ENCODE measurements at places on chromosomes 2 and 18. TPM values are rescaled to one million over a fixed set of nuclear protein-coding genes. Genes with fewer than 3 reads are reported as not detected.

The REG1A gene
- not detected for total RNA-seq

- DNase-seq: no peak
Observed at GRCh38 chr18:50044402-50044801, 150.5 kb downstream of the MYO5B start.

DNA sequence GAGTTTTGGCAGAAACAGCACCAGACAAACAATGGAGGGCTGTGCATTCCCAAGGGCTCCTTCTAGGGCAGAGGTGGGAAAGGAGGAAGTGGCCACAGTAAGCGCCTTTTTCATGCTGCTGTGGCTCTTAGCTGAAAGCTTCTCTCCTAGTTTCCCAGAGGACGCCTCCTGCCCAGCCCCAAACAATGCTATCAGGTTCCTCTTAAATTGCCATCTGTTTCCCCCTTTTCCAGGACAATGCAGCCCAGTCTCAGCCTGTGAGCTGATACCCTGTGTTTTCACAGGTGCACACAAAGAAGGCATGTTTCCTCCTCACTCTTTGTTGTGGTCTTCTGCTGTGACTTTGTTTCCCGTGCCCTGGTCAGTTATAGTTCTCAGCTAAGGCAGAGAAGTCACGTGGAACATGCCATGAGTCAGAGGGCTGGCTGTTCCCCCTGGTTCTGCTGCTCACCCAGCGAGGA, 5.4 kb upstream of the FAM124B start:
- peak; percentile 88 for DNase-seq

The SOWAHC gene
- 11.5 TPM for total RNA-seq

- peak; percentile 90 for DNase-seq
Observed at GRCh38 chr18:48848641-48849143, 102.1 kb downstream of the SMAD7 start.

The PFN4 gene
- total RNA-seq: under 0.01 TPM

The OR6B2 gene
- not detected for total RNA-seq

The CHST10 gene
- 6.5 TPM for total RNA-seq

- DNase-seq: no peak
Observed at GRCh38 chr2:176399074-176399598, 129.9 kb downstream of the MTX2 start.

The STARD6 gene
- 0.20 TPM for total RNA-seq

- peak; percentile 5 for DNase-seq
Observed at GRCh38 chr18:36127836-36128529, 1.2 kb downstream of the SLC39A6 start.

- no peak for DNase-seq
Observed at GRCh38 chr18:43893001-43893637, 615.8 kb upstream of the SYT4 start.
